Frontal cortex (tissue), 4 donors: ENCODE measurements at places on chromosomes 2 and 18. TPM values are rescaled to one million over a fixed set of nuclear protein-coding genes. Genes with fewer than 3 reads are reported as not detected.

PREPL gene
- total RNA-seq: 152 TPM

PRSS56 gene
- under 0.01 TPM for total RNA-seq

GPR55 gene
- total RNA-seq: not detected

TCF23 gene
- total RNA-seq: not detected

BIN1 gene
- 57.5 TPM for total RNA-seq

GAL3ST2 gene
- 0.41 TPM for total RNA-seq

TSGA10 gene
- 16.7 TPM for total RNA-seq

DGKD gene
- total RNA-seq: 46.5 TPM
